Neural progenitor cell (in vitro differentiated cells): ENCODE measurements at places on chromosomes 7 and 10. TPM values are rescaled to one million over a fixed set of nuclear protein-coding genes. Genes with fewer than 3 reads are reported as not detected.

Gene IFIT1B
- total RNA-seq: not detected in 2 replicates

Gene ADAM12
- 7.4 and 8.0 TPM in 2 replicates for total RNA-seq

DNA sequence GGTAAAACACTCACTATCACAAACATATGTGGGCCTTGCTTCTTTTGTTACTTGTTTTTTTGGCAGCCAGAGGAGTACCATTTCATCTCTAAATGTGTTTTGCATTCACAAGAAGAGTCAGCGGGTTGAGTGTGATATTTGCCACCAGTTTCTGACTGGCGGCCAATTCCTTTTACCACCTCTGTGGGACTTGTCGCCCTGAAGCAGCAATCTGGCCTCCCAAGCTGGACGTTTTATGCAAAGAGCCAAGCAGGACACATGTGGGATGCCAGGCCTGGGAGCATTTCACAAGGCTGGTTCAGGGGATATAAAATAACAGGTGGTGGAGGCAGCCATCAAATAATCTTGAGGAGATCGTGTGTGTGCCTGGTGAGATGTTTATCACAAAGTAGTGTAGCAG lies 61.8 kb upstream of the TRIL start:
- no peak for DNase-seq

DNA sequence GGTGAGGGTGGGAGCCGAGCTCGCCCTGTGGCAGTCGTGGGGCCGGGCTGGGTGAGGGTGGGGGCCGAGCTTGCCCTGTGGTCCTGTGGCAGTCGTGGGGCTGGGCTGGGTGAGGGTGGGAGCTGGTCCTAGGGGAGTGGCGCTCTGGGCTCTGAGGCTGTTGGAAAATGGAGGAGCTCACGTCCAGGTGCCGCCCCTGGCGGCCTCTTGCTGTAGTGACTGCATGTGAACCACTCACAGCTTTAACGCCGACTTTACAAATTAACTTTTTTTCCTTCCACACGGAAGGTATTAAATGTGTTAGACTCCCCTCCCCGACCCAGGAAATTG lies 312.6 kb downstream of the WDR37 start:
- DNase-seq: peak; percentile 83

GRCh38 chr10:23512355-23513058 lies 73.6 kb downstream of the OTUD1 start:
- DNase-seq: no peak

GRCh38 chr10:37681617-37681999 lies 175.8 kb downstream of the ZNF248 start:
- DNase-seq: no peak
